ENCODE measurements at places on chromosomes 4 and X. TPM values are rescaled to one million over a fixed set of nuclear protein-coding genes. Genes with fewer than 3 reads are reported as not detected.

DNA sequence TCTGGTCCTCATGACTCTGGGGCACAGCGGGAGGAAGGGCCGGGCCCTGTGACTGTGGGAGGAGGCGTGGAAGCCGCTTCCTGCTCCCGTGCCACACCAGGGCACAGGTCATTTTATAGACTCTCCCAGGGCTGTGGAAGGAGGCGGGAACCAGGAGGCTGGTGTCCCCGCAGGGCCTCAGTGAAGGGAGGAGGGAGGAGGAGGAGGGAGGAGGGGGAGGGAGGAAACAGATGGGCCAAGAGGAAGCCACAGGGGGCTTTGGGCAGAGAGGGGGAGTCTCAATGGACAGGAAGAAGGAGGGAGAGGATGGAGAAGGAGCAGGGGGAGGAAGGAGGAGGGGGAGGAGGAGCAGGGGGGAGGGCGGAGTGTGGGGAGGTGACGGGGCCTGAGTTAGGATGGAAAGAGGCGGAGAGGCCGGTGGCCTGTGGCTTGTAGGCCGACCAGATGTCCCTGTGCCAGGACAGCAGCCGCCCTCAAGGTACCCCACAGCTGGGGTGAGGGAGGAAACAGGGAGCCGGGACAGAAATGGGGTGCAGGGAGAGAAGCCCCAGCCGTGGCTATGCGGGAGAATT, 6.2 kb upstream of the PLCXD1 start:
- no peak for DNase-seq

DNA sequence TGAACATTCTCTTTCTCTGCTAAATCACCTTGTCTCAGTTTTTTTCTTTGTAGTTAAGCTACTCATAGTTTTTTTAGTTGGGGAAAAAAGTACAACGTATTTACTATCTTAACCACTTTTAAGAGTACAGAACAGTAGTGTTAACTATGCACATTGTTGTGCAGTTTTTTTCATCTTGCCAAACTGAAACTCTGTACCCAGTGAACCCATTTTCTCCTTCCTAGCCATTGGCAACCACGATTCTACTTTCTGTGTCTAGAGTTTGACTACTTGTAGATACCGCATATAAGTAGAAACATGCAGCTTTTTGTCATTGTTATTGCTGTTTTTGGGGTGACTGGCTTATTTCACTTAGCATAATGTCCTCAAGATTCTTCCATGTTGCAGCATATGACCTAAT, 10.0 kb downstream of the N4BP2 start:
- DNase-seq = no peak

DNA sequence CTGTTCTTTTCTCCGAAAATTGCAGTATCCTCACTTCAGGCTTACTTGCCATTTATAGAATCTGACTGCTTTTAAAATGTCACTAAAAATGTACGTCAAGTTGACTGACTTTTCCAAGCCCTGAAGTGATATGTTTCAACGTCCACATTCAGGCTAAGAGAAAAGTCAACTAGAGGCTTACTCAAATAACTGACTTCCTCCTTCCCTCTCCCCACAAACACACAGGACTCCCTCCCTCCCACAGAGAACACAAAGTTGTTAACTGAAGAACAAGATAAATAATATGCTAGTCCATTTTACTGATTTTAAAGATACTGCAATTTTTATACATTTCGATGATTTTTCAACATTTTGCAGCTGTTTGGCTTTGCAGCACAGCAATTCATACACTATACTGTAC, 13.8 kb upstream of the CDKL2 start:
- DNase-seq = no peak

- no peak for DNase-seq
Observed at GRCh38 chr4:167785523-167785922, 306.8 kb upstream of the ANXA10 start.

DNA sequence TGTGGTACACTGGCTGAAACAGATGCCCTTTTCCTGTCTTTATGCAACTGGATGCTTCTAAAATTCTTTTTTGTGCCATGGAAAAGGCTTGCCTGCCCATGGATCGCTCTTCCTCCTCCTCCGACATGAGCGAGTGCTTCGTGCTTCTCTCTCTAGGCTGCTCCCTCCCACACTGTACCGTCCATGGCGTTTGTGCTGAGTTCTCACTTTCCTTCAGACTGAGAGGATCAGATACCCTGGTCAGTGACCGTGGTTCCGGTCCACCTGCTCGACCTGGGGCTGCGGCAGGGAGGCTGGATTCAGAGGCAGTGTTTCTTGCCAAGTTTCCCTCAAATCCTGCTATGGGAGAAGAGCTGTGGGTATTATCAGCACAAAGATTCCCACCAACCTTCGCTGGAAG, 10.2 kb upstream of the CLDN24 start:
- DNase-seq = no peak

- no peak for DNase-seq
Observed at GRCh38 chr4:176864238-176864637, 71.5 kb upstream of the VEGFC start.

- DNase-seq = no peak
Observed at GRCh38 chr4:32142075-32142474, 1421.9 kb downstream of the PCDH7 start.

DNA sequence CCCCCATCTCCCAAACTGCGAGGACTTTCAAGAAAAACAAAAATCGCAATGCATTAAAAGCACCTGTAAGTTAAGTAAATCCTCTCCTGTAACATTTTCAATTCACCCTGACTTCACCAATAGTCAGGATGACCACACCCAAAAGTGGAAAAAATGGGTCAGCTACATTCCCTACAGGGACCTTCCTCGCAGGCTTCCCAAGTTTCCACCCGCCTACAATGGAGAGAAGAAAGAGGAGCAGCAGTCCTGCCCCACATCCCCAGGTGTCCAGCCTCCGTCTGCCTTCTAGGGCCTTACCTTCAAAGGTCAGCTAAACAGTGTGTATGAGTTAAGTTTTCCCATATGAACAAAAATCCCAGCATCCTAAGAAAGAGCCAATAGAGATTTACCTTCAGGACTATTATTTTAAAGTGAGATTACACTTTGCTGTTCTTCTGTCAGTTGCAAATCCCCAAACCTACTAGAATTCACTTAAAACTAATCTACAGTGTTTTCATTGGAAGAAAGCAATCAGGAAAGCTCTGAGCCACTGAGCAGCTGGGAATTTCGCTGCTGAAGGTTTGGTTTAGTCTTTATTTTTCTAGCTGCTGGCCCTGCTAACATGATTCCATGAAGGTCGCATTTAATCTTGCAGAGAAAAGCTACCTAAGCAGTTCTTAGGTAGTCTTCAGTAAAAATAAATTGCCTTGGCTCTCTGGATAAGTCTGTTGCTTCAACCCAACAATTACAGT, 12.5 kb downstream of the IRF2 start:
- no peak for DNase-seq

GRCh38 chrX:252244-252956, 28.8 kb upstream of the PLCXD1 start:
- no peak for DNase-seq

IL2 gene
- not detected for total RNA-seq

F8A2 gene
- total RNA-seq = not detected

Measured in astrocyte (in vitro differentiated cells and primary cell).